A549 treated with GW870086 at 1 μM for 4 hours (cell line): ENCODE measurements at places on chromosomes 6 and 20. TPM values are rescaled to one million over a fixed set of nuclear protein-coding genes. Genes with fewer than 3 reads are reported as not detected.

PRND gene
- total RNA-seq, result not detected in 5 replicates

ABHD16B gene
- not detected in 5 replicates for total RNA-seq

OPRM1 gene
- not detected in 5 replicates for total RNA-seq

CRIP3 gene
- total RNA-seq, result 0.37 to 1.0 TPM (median 0.53 TPM) in 5 replicates

PAX1 gene
- not detected in 5 replicates for total RNA-seq

CCN6 gene
- not detected in 5 replicates for total RNA-seq

ECT2L gene
- total RNA-seq, result not detected in 5 replicates

ITPR3 gene
- 33.8 to 49.1 TPM (median 43.2 TPM) in 5 replicates for total RNA-seq

CLDN20 gene
- total RNA-seq, result not detected in 5 replicates

CST2 gene
- total RNA-seq, result 0.19 to 0.43 TPM (median 0.27 TPM) in 4 of 5 replicates, not detected in the other

CYB5R4 gene
- 24.0 to 29.2 TPM (median 26.1 TPM) in 5 replicates for total RNA-seq

SLA2 gene
- 0.06 to 0.10 TPM in 2 of 5 replicates, not detected in the others for total RNA-seq

APCDD1L gene
- 0.05 to 0.10 TPM (median 0.09 TPM) in 3 of 5 replicates, not detected in the others for total RNA-seq

FAM217A gene
- total RNA-seq, result not detected in 5 replicates

PDCD2 gene
- total RNA-seq, result 48.4 to 61.8 TPM (median 52.0 TPM) in 5 replicates

MUCL3 gene
- total RNA-seq, result 0.03 to 0.09 TPM (median 0.06 TPM) in 4 of 5 replicates, not detected in the other

PACSIN1 gene
- 0.03 to 0.08 TPM (median 0.03 TPM) in 3 of 5 replicates, not detected in the others for total RNA-seq

CCNC gene
- total RNA-seq, result 27.0 to 35.6 TPM (median 31.1 TPM) in 5 replicates

CRISP2 gene
- not detected in 5 replicates for total RNA-seq

SYNE1 gene
- total RNA-seq, result 19.9 to 22.4 TPM (median 21.2 TPM) in 5 replicates

SOX4 gene
- total RNA-seq, result 6.5 to 11.3 TPM (median 9.5 TPM) in 5 replicates

DEF6 gene
- 0.06 TPM in 1 of 5 replicates, not detected in the others for total RNA-seq

GSTA2 gene
- not detected in 5 replicates for total RNA-seq

JPH2 gene
- 3.0 to 3.7 TPM (median 3.2 TPM) in 5 replicates for total RNA-seq

ENPP1 gene
- total RNA-seq, result 0.87 to 1.6 TPM (median 1.3 TPM) in 5 replicates

TFAP2C gene
- 13.5 to 16.3 TPM (median 15.6 TPM) in 5 replicates for total RNA-seq

ADTRP gene
- 0.38 to 0.71 TPM (median 0.58 TPM) in 4 of 5 replicates, not detected in the other for total RNA-seq

TPBG gene
- total RNA-seq, result 37.2 to 43.3 TPM (median 41.9 TPM) in 5 replicates

ERVFRD-1 gene
- not detected in 5 replicates for total RNA-seq

MEP1A gene
- not detected in 5 replicates for total RNA-seq

CASS4 gene
- 0.05 TPM in 1 of 5 replicates, not detected in the others for total RNA-seq

GPX5 gene
- not detected in 5 replicates for total RNA-seq

LRRC73 gene
- total RNA-seq, result 0.88 to 1.2 TPM (median 1.2 TPM) in 5 replicates

CFAP206 gene
- total RNA-seq, result 0.40 to 0.73 TPM (median 0.46 TPM) in 5 replicates

CPNE5 gene
- 0.10 to 0.13 TPM (median 0.12 TPM) in 4 of 5 replicates, not detected in the other for total RNA-seq

STX11 gene
- 1.9 to 2.8 TPM (median 2.1 TPM) in 5 replicates for total RNA-seq

PRR18 gene
- 0.07 to 0.15 TPM (median 0.12 TPM) in 5 replicates for total RNA-seq

TUBB1 gene
- 0.05 TPM in 1 of 5 replicates, not detected in the others for total RNA-seq

FAM83C gene
- 0.06 to 0.14 TPM (median 0.08 TPM) in 5 replicates for total RNA-seq

TXLNB gene
- total RNA-seq, result not detected in 5 replicates

TSPO2 gene
- not detected in 5 replicates for total RNA-seq

GNMT gene
- 0.19 to 0.32 TPM in 2 of 5 replicates, not detected in the others for total RNA-seq

MAPK13 gene
- 0.63 to 0.96 TPM (median 0.79 TPM) in 5 replicates for total RNA-seq

HTR1E gene
- total RNA-seq, result not detected in 5 replicates
